ENCODE measurements at places on chromosomes 11 and 22.

- no peak for DNase-seq
These were observed 1.5 kb upstream of the SOX10 start for GRCh38 chr22:37985751-37986281.

DNA sequence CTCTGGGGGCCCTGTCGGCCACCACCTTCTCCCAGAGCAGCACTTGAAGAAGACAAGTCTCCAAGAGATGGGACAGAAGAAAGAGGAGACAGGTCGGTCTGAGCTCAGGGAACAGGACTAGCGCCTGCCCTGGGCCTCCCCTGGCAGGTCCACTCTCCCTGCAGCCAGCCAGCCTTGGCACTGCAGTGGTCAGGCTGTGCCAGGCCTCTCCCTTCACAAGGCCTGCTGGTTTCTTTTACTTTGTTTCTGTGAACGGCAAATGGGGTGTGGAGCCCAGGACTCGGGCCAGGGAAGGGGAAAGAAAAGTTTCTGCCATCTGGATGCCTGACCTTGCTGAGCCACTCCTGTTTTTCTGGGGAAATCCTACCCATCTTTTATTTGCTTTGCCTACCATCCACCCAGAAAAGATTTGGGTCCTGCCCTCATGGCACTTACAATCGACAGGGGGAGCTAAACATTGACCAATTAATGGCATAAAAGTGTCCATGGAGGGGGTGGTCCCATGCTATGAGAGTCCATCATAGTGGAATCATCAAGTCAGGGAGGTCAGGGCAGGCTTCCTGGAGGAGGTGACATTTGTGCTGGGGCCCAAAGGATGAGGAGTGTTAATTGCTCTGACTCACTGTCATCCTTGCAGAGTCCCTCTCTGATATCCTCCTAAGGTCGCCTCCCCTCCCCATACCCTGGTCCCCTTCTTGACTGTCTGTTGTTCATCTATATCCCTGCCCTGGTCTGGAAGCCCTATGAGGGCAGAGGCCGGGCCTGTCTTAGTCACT lies 65.2 kb downstream of the NFAM1 start:
- DNase-seq = no peak

- no peak for DNase-seq
These were observed 11.3 kb downstream of the C11orf21 start for GRCh38 chr11:2290351-2290841.

DNA sequence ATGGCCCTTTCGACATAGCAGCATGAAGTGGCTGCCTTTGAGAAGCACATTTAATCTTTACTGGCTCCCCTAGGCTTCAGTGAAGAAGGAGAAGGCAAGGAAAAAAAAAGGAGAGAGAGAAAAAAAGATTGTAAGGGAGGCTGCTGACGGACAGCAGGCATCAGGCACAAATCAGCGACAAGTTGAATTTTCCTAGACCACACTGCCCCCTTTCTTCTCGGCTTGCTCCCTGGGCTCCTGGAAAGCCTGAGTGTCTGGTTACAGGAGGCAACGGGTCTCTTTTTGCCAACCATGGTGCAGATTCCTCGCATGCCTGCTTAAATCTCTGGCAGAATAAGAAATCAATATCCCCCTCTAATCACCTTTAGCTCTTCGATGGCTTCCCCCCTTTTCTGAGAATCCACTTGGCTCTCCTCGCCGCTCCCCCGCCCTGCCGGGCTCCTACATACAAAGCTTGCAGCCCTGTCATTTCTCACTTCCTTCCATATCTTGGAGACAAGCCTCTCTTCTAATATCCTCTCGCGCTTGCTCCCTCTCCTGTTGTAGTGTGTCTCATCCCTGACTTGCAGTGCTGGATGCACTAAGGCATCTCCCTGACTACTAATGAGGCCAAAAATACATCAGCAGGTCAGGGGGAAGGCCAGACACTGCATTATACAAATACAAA lies 14.3 kb downstream of the BLID start:
- no peak for DNase-seq

DNA sequence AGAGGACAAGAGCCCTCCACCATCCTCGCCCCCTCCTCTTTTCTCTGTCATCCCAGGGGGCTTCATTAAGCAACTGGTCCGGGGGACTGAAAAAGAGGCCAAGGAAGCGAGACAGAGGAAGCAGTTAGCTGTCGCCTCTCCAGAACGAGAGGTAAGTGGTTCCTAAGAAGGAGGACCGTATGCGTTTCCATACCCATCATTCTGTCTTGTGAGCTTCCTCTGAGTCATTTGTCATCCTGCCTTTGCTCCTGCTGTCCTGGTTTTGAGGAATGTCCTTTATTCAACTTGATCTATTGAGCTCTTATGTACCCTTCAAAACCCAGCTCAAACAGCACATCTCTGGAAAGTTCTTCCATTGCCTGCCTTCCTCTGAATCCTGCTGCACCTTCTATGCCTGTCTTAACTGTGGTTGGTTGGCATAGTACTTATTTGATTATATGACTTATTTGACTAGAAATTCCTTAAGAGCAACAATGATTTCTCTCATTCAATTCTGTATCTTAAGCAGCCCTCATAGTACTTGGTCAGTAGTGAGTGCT lies 21.3 kb downstream of the MYO18B start:
- DNase-seq = no peak

DNA sequence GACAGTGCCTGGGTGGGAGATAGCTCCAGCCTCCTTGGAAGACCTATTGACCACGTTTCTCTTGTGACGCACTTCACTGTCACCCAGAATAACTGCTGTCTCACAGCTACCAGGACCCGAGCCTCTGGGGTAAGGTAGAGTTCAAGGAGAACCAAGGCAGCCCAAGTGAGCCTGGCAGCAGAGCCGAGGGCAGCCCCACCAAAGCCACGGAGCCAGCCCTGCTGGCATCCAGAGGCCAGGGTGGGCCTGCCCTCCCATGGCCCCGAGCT lies 32.8 kb downstream of the RSPH14 start:
- no peak for DNase-seq

GRCh38 chr11:34337016-34337415 lies 20.8 kb downstream of the ABTB2 start:
- DNase-seq = no peak

GRCh38 chr11:18710545-18710944 lies 12.0 kb downstream of the TMEM86A start:
- DNase-seq = no peak

DNA sequence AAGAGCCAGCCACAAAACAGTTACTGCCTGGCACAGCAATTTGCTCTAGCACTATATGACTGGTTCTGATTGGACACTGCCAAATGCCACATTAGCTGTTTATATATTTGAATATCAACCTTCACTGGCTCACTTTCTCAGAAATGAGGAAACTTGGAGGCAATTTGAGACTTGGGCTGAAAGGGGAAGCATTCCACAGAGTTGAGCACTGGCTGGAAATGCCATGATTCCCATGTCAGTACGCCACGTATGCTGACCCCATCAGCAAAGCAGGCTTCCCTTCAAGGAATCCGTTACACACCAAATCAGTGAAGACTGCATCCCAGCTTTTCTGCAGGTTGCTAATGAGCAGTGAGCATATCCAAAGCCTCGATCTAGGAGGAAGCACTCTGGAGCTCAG lies 34.7 kb downstream of the GALNT18 start:
- no peak for DNase-seq

GRCh38 chr11:115924744-115925567 lies 420.7 kb upstream of the CADM1 start:
- peak; percentile 5 for DNase-seq

- DNase-seq = no peak
These were observed 30.4 kb downstream of the DSCAML1 start for GRCh38 chr11:117766576-117766975.

DNA sequence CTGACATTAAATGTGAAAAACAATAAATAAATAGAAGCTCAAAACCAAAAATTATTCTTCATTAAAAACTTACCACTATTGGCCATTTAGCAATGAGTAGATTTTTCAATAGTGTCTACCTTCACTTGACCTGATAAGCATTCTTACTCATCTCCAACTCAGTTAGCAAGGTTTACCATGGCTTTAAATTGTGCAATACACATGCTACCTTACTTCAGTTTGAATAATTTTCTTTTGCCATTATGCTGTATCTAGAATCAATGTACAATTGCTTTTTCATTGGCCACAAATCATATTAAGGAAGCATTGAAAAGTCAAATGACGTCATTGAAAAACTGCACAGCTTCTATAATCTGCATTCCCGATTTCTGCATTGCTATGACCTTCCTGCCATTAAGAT lies 64.9 kb downstream of the SVIP start:
- no peak for DNase-seq

DNA sequence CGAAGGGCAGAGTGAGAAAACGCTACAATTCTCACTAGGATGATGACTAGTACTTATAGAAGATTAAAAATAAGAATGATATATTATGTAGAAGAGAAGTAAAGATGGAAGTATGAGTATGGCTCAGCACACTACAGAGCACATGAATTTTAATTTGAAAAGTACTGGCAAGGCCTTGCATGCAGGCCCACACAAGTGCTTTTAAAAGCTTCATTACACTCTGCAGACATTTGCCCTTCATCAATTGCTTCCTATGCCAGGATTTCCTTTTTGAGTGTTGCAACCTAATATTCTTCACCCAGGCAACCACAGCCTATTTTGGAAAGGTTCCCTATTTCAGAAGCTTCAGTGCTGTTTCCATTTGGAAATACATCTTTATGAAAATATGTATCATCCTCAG lies 81.1 kb downstream of the LARGE2 start:
- no peak for DNase-seq

DNA sequence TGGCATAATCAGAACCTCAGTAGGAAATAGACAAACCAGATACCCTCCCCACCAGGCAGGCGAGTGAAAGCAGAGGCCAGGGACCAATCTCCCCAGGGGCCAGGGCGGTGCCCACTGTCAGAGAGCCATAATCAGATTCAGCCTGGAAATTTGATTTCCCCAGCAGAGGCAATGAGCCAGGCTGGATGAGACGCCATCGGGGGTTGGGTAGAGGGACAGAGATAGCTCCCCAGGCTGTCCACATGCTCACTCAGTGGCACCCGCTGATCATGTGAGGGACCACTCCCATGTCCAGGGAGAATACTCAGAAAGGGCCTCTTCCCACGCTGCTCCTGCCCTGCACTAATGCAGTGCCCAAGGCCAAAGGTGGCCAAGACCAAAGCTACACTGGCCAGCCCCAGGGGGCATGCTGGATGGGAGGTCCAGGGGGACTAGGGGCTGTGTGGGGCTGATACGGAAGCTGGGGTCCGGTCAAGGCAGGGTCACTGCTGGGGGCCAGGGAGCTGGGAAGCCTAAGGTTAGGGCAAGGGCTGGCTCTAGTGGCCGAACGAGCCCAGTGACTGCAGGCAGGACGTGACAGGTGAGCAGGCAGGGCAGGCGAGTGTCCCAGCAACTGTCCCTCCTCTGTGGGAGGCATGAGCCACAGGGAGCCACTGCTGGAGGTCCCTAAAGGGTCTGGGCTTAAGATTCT lies 19.8 kb downstream of the ARVCF start:
- no peak for DNase-seq

DNA sequence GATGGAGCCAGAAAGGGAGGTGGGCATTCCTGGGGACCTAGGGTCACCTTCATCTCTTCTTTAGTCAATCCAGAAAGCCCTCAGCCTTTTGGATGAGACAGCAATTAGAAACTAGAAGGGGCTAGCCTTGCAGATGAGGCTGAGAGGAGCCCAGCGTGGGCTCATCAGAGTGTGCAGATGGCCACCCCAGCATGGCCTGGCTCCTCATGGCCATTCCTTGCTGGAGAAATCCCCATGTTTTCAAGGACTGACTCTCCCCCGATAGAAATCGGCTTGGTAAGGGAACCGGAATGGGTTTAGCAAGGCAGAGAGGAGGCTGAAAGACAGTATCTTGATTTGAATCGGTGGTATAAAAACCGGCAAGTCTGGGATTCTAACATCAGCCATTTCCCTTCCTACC lies 274.6 kb downstream of the BUD13 start:
- no peak for DNase-seq
